EH (cell line): ENCODE measurements at places on chromosomes 7 and 10.

GRCh38 chr10:15760681-15761080 lies 41.0 kb upstream of the ITGA8 start:
- DNase-seq = no peak

GRCh38 chr10:454860-455259 lies 234.6 kb downstream of the DIP2C start:
- DNase-seq = peak; percentile 99

GRCh38 chr10:46224414-46224682 lies 62.4 kb upstream of the ANTXRL start:
- no peak for DNase-seq

- DNase-seq = no peak
Observed at GRCh38 chr10:338171-339037, 203.1 kb downstream of the ZMYND11 start.

DNA sequence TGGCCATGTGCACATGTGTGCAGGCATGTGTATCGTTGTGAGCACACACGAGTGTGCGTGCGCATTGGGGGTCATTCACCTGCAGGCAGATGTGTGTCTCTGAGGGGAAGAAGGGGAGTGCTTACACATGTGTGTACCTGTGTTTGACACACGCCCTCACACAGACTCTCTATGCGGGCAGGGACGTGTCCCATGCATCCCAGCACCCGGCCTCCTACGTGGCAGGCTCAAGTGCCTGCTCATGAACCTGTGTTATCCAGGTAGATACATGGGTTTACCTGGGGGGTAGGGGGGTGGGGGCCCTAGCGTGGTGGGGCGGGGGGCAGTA lies 18.6 kb downstream of the KCP start:
- no peak for DNase-seq

- DNase-seq = no peak
Observed at GRCh38 chr7:138151731-138152577, 75.7 kb downstream of the AKR1D1 start.

DNA sequence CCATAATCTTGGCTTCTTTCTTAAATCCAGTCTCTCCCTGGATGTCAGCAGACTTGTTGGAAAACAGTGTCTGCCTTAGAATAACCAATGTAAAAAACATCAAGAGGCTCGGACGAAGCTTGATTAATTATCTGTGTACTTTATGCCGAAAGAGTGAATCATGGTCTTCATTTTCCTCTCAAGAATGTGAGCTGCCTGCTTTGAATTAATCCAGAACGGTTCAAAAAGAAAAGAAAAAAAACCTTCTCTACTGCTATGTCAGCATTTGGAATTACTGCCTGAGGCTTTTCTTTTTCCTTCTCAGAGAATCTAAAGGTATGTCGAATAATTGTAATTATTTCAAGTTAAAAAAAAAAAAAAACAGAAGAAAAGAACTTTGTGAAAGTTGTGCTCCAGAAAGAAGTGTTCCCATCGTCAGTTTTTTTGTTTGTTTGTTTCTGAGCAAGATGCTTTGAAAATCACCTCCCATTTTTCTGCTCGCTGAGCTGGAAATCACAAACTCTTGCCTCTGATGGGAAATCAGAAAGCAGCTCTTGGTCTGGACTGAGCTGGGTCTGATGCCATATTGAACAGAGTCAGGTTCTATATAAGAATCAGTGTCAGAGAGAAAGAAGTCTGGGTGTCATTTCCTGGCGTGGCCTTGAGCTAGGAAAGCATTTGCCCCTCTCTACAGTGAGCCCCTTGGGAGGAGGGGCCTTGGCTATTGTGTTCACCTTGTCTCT lies 20.2 kb downstream of the PLPP4 start:
- DNase-seq = peak; percentile 85

GRCh38 chr7:53993224-53993623 lies 549.0 kb upstream of the VSTM2A start:
- no peak for DNase-seq

DNA sequence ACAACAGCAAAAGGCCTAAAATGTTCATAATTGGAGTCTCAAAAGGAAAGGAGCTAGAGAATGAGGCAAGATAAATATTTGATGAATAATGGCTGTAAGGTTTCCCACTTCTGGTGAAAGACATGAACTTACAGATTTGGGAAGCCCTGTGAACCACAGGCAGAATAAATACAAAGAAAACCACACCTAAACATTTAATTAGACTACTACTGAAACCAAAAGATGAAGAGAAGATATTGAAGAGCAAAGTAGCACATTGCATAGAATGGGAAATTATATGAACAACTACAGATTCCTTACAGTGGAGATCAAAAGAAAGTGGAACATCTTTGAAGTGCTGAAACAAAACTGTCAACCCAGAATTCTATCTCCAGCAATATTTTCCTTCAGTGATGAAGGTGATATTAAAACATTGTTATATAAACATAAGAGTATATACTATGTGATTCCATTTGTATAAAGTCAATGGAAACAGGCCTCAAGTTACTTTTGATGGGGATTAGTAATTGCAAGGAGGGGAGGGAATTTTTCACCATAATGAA lies 191.3 kb upstream of the KAT6B start:
- DNase-seq = no peak

DNA sequence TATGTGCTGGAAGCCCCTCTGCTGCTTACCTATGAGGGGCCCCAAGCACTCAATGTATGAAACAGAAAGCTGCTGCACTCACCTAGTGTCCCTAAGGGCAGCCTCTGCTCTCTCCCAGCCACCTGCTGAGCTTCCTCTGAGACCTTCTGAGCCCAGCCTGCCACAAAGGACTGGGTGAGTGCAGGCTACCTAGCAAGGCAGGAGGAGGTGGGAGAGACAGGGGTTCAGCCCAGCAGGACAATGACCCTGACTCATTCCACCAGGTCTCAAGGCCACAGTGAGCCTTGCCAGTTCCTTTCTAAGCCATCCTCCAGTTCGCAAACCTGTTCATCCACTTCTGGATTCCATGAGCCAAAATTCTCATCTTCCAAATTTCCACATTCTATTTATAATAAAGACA lies 16.3 kb downstream of the VOPP1 start:
- DNase-seq = no peak

DNA sequence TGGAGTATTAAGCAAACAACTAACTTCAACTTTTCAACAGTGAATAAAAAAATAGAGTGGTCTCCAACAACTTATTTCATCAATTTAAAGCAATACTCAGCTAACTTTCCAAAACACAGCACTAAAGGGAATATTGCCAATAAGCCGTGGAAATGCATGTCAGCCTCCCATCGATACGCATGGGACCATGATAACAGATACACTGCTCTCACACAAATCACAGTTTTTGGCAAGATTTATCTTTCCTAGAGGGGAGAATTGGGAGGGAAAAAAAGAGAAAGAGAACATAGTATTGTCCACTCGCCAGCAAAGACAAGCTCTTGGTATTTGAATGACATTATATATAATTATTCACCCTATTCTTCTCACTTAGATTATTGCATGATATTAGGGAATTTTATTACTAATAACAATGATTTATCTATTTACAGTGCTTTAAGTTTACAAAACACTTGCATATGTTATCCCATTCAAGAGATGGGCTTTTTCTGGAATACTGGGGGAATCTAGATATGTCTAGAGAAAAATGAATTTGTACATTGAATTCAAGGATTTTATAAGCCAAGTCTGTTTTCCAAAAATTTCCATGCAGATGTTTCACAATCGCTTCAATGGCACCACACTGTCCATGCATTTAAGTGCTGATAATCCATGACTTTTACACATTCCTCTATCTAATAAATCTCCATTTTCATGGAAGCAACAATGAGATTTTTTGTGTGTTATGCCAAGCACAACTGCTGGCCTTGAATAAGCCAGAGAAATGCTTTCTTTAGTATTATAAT lies 194.0 kb upstream of the MGMT start:
- no peak for DNase-seq

GRCh38 chr7:151705636-151706276 lies 171.2 kb downstream of the PRKAG2 start:
- DNase-seq = peak; percentile 62

- peak; percentile 45 for DNase-seq
Observed at GRCh38 chr10:45602082-45602730, 70.4 kb downstream of the ZFAND4 start.

- no peak for DNase-seq
Observed at GRCh38 chr7:145848691-145849090, 267.9 kb upstream of the CNTNAP2 start.

DNA sequence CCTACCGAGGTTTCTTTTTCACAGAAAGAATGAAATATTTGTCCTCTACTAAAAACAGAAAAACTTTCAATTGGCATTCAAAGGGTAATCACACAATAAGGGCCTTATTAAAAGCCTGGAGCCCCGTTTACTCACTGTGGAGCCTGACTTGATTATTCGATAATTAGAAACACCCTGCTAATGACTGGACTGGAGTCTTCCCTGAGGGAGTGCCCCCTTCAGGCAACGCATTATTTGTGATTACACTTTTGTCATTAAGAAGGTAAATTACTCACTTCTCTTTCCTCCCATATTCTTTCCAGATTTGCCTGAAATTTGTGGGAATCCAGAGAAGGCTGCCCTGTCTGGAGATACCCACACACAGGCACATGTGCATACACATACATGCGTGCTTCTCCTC lies 444.2 kb upstream of the NPVF start:
- no peak for DNase-seq

DNA sequence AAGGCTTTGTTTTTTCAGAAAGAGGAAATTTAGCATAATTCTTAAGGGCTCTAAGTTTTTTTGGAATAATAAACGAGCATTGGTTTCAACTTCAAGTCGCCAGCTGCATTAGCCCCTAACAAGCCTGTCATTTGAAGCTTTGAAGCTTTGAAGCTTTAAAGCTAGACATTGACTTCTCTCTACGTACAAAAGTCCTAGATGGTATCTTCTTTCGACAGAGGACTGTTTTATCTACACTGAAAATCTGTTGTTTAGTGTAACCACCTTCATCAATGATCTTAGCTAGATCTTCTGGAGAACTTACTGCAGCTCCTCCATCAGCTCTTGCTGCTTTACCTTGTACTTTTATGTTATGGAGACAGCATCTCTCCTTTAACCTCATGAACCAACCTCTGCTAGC lies 79.6 kb upstream of the TMEM72 start:
- no peak for DNase-seq

DNA sequence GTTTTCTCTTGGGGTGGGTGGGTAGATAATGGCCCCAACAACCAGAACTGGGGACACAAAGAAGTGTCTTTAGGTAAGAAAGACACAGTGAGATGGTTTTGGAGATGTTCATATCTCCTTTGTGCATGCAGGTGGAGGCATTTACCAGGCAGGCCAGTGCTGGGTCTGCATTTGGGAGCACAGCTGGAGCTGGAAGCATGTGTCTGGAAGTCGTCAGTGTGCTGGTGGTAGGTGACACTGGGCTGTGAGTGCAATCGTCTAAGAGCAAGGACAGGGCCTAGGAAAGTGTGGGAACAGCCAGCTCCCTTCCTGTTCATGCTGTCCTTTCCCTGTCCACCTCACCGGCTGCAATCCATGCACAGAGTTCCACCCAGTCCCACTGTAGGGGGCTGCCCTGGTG lies 88.3 kb upstream of the ZNF32 start:
- DNase-seq = no peak

GRCh38 chr10:42989481-42989921 lies 87.4 kb upstream of the RET start:
- no peak for DNase-seq

DNA sequence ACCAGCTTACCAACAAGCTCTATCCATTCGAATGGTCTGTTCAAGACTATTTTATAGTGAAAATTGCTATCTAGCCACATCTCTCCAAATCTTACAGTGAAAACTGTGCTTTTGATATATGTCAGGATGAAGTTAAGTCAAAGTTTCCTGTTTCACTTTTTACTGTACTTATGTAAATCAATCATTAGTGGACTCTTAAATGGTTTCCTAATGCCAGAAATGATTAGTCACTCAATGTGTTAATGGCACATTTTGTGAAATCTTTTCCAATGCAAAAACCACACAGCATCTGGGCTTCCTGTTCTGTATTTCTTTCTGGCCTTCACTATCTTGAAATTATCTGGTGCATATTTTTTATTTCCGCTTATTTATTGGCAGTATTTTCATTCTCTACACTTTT lies 87.3 kb upstream of the STEAP1B start:
- DNase-seq = peak; percentile 71

DNA sequence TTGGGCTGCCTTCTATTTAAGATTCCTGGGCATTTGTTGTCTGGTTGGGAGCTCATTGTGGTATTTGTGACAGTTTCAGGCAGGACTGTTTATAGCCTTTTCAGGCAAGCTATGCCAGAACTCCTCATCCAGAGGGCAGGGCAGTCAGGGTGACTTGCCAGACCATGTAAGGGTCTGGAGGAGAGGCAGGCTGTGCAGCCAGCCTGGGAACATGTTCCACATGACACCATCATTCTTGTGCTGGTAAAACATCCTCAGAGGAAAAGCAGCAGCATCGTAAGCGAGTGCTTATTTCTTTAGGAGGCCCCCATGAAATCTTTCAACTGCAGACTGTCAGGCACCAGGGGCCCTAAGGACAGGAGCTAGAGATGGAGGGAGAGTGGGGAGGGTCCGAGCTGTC lies 44.0 kb upstream of the SORBS1 start:
- peak; percentile 69 for DNase-seq

DNA sequence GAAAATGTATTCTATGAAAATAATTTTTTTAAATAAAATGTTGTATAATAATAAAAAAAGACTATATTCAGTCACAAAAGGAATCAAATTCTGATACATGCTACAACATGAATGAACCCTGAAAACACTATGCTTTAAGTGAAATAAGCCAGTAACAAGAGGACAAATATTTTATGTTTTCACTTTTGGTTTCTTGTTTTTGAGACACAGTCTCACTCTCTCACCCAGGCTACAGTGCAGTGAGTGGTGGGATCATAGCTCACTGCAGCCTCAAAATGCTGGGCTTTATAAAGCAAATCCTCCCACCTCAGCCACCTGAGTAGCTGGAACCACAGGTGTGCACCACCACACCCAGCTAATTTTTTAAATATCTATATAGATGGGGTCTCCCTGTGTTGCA lies 64.2 kb downstream of the CNOT4 start:
- DNase-seq = no peak

DNA sequence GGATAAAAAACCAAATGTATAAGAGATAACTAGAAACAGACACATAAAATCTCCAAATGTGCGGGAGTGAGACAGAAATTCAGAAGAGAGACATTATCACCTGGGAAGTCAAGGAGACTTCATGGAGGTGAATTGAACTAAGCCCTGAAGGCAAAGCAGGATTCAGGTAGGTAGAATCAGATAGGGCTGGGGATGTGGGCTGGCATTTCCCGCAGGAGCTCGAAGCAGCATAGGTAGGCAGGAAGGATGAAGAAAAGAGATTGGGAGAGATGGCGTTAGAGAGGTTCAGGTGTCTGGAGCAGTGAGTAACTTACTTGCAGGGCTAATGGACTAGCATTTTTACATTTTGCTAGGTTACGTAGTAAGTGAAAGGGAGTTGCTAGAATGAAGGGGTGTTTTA lies 58.2 kb upstream of the NRP1 start:
- DNase-seq = no peak

GRCh38 chr7:7504910-7505704 lies 30.6 kb downstream of the COL28A1 start:
- DNase-seq = no peak
